T-helper 1 cell (primary cell): ENCODE measurements at places on chromosomes 13 and 19.
A peak's percentile ranks its signal among the peaks of the same experiment; 100 is the strongest.

- DNase-seq, result no peak
Measured at GRCh38 chr19:291006-291521, at the start of gene PLPP2. Gene PLPP2 (minus strand): TSS chr19:291403. CDS start chr19:291336, 67 bp downstream.

DNA sequence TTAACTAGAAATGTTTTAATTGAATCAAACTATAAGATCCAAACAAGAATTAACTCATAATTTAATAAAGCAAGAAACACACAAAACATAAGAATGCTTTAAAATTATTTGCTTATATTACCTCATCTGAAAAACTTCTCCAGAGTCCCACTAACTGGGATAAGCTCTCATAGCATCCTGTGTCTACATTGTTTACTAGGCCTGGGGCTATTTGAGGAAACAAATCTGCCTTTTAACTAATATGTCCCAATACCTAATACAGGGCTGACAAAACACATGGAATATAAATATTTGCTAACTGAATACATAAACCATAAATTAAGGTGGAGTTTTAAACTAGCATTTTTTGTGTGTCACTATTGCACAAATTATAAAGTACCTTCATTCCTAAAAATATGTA, 1399.8 kb upstream of the SLC10A2 start:
- no peak for DNase-seq

- DNase-seq, result no peak
Measured at GRCh38 chr13:20353973-20354372, 121.9 kb upstream of the GJB6 start.

DNA sequence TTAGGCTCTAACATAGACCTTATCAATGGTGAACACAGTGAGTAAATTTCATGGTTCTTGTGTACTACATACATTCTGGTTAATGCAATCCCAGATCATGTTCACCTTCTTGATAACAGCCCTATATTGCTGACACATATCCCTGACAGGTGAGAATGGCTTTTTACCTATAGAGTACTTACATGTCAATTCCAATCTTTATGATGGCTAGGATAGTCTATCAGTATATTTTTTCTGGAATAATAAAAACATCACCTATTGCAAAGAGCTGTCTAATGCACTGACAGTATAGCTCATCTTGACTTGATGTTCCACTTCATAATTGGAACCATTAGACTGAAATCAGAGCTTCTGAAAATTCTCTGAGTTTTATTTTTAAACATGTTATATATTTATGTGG, 199.4 kb downstream of the ENOX1 start:
- no peak for DNase-seq

DNA sequence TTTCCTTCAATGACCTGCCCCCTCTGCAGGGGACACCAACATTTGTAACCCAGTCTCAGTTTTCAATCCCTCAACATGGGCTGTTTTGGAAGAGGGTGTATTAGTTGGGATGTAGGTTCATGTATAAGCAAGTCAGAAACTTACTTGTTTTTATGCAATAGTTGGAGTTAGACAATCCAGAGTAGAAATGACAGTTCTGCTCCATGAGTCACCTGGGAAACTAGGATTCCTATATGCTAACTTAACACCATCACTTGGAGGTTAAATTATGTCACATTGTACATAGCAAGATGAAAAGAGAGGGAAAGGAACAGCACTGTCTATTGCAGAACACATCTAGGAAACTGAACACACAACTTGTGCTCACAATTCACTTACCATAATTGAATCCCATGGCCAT, 436.4 kb downstream of the RFC3 start:
- DNase-seq, result no peak

DNA sequence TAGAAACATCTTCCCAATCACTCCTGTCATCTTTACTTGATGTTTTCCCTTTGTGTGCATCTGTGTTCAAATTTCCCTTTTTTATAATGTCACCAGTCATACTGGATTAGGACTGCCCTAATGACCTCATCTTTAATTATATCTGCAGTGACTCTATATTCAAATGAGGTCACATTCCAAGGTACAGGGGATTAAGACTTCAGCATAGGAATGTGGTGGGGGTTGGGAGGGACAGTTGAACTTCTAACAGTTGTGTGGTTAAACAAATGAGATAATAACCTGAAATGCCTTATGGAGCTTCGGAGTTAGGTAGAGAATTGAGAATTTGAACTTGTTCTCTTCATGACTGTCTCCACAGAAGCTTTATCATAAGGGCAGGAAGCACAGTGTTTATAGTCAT, 23.0 kb downstream of the PAN3 start:
- DNase-seq, result no peak

- DNase-seq, result no peak
Measured at GRCh38 chr19:10501971-10502523, 1.1 kb downstream of the KEAP1 start.

DNA sequence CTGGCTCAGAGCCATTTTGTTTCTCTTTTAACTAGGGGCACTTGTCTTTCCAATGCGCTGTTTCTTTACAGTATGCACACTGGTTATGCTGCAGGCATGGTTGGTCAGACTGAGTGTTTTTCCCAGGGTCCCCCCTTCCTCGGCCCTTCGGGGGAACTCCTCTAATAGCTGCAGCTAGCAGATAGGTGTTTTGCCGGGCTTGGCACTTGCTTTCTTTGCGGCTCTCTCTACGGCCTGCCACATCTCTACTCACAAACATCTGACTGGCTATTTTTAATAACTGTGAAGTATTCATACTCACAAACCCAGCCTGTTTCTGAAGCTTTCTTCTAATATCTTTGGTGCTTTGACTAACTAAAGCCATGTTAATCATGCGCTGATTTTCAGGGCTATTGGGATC, 89.4 kb downstream of the SLC25A15 start:
- no peak for DNase-seq

DNA sequence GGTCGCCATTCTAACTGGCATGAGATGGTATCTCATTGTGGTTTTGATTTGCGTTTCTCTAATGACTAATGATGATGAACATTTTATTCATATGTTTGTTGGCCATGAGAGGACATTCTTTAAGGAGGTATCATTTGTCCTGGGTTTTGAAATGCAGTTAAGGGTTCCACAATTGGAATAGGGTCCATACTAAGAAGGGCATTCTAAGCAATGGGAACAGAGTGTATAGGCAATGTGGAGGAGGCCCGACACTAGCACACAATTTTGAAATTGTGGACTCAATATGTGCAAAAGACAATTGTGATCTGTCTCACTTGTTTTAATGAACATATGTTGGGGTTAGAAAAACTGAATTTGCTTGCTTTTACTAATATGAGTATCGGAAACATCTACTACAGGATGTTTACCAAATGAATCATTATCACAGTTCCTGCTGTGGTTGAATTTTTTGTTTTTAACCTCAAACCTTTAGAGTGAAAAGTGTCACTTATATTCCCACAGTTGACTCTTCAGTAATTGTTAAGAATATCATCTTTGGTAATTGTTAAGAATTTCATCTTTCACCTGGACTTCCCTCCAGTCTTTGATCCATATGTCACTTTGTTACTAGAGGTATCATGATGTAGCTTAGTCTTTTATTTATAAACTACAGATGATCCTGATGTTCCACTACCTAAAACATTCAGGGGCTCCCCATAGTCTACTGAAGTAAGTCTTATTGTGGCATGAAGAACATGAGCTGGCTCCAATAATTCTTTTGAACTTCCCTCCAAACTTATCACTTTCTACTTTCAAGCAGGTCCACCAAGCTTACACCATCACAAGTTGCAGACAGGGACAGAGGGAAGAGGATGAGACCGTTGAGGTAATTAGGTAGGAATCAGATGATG, 109.7 kb upstream of the KLF12 start:
- peak; percentile 80 for DNase-seq

DNA sequence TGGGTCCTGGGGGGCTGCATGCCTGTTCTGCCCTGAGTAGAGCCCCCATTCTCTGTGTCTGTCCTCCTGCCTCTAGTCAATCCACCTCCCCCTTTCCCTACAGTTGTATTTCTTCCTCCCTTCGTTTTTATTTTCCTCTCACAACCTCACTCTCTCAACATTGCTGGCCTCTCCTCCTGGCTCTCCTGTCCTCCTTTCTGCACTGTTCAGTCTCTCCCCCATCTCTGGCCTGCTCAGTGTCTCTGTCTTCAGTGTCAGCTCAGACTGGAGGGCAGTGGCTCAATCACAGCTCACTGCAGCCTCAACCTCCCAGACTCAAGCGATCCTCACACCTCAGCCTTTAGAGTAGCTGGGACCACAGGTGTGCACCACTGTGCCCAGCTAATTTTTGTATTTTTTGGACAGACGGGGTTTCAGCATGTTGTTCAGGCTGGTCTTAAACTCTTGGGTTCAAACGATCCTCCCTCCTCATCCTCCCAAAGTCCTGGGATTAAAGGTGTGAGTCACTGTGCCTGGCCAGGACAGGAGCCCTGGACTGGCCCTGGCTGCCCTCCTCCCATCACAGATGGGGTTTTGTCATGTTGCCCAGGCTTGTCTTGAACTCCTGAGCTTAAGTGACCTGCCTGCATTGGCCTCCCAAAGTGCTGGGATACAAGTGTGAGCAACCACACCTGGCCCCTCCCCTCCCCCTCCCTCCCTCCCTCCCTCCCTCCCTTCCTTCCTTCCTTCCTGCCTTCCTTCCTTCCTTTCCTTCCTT, 32.0 kb upstream of the IGFL1 start:
- DNase-seq, result no peak

- DNase-seq, result no peak
Measured at GRCh38 chr19:11013771-11014170, 52.9 kb downstream of the SMARCA4 start.
